Left renal pelvis (tissue), 4 donors: ENCODE measurements at places on chromosomes 3 and 15. TPM values are rescaled to one million over a fixed set of nuclear protein-coding genes. Genes with fewer than 3 reads are reported as not detected.
A peak's percentile ranks its signal among the peaks of the same experiment; 100 is the strongest.

- no peak for DNase-seq
Observed at GRCh38 chr15:43132830-43133429, 456 bp upstream of the TMEM62 start.

DNA sequence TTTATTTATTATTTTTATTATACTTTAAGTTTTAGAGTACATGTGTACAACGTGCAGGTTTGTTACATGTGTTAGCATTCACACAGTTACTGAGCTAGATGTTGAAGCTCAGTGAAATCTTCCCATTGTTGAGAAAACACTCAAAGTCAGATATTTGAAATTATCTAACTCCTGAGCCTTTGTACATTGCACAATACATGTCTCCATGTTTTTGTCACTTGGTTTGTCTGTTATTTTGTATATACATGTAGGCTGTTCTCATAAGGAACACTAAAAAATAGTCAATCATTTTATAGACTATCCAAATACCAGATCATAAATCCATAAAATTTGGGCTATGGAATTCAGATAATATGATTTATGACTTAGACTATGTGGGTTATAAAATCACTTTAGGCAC, 1126.5 kb downstream of the NSUN3 start:
- DNase-seq: no peak

DNA sequence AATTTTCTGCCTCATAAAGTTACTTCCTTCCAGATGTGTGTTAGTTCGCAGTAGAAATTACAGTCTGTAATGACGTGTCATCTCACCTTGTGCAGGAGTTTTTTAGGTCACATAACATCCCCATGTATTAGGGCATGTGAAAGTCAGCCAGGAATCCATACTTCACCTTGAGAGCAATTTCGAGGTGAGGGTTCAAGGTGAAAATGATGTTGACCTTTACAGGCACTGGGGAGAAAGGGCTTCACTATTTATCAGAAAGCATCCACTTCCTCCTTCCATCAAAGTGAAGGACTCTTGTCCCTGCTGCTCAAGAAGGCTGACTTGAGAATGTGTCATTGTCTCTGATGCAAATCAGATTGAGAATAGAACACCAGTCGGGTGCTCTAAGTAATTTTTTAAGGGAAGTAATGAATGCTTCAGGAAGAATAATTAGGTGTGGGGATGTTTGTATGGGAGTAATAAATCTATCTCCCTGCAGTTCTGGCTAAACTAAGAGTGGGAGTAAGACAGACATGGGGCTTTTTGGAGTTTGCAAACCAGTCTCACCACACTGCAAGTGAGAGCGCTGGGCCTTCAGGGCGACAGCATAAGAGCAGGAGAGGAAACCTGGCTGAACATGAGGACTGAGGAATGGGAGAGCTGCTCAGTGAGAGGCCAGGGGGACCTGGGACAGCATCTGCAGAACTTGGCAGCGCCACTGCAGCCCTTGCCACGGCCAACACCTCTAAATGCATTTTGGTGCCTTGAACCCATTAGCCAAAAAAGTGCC, 85.9 kb upstream of the IL12A start:
- DNase-seq: no peak

DNA sequence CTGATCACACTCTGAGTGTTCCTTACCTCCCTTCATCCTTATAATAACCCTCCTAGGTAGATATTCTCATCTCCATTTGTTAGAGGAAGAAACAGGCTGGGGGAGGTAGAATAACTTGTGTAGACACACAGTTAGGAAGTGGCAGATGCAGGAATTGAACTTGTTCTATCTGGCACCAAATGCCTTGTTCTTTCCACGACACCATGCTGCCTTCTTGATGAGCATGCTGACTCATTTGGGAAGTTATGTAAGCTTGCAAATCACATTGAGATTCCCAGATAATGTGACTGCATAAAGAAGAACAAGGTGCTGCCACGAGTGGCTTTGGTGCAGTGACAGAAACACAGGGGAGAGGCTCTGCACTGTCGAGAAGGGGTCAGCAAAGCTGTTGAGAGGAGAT, 27.5 kb upstream of the NDUFB4 start:
- DNase-seq: no peak

DNA sequence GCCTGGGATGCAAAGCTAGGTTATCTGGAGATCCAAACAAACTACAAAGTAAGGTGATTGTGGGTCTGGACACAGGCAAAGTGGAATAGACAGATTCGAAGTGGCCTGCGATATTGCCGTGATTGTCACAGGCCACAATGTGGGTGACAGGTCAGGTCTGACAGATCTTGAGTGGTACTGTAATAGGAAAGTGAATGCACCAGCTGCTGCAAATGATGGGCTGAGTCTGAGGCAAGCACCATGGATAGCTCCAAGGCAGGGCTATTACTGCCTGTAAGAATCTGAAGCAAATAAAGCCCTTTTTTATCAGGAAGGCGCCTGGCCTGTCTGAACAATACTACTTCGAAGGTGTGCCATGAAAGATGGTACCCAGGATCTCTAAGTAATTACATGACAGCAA, 10.0 kb downstream of the ARMC8 start:
- no peak for DNase-seq

Gene ST8SIA2
- 6.1 TPM for polyA plus RNA-seq

- DNase-seq: peak; percentile 25
Observed at GRCh38 chr3:117628823-117629291, 919.3 kb downstream of the TUSC7 start.

- DNase-seq: no peak
Observed at GRCh38 chr3:157098121-157098822, 61.7 kb downstream of the CCNL1 start.

- no peak for DNase-seq
Observed at GRCh38 chr3:195802261-195802701, 9.4 kb downstream of the MUC4 start.

Gene KCNMB3
- 6.8 TPM for polyA plus RNA-seq

DNA sequence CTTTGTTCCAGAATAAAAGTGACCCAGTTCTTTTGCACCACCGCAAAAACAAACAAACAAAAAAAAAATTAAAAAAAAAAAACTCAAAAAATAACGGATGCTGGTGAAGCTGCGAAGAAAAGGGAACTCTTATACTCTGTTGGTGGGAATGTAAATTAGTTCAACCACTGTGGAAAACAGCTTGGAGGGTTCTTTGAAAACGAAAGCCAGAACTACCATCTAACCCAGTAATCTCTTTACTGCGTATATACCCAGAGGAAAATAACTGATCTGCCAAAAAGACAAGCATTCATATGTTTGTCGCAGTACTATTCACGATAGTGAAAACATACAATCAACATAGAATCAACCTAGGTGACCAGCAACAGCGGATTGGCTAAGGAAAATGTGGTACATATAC, 298.9 kb upstream of the CBLB start:
- no peak for DNase-seq

DNA sequence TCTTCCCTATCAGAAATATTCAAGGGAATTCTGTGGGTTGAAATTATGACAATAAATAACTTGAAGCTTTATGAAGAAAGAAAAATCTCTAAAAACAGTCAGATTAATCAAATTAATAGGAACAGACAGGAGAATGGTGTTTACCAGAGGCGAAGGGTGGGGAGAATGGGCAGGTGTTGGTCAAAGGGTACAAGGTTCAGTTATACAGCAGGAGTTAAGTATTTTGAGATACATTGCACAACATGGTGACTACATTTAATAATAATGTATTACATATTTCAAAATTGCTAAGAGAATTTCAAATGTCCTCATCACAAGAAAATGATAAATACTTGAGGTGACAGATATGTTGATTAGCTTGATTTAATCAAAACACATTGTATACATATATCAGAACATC, 18.6 kb downstream of the SPCS1 start:
- no peak for DNase-seq

DNA sequence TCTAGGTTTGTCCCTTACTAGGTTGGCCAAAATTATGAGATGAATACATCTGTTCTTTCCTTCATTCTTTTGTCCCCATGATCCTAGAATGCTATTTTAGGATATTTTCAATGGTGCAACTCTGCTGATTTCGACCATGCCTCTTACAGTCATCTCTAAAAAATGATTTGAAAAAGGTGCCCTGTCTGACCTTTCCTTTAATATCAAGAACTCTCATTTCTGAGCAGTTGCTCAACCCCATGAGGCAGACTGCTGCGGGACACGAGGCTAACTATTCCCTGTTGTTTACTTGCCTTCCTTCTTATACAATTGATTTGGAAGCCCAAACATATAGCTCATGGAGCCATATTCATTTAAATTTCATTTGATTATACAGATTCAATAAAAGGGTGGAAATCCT, 14.6 kb downstream of the PLSCR2 start:
- DNase-seq: no peak

DNA sequence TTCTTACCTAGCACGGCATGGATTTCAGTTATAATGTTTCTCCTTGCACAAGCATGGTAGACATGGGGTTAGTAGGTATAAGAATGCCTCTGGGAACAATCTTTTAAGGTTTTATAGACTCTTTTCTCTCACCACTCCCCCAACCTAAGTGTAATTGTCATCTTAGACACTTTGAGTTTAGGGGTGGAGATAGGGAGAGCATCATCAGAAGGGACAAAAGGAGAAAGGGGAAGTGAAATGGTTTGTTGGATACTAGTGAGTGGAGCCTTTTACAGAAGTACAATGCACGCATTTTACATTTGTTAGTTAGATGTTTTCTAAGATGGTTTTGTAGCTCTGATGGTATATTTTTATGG, 189.2 kb downstream of the TP63 start:
- DNase-seq: no peak

Gene AGBL1
- polyA plus RNA-seq: 0.09 TPM

Gene SLC22A14
- polyA plus RNA-seq: 0.10 TPM

Gene ELL3
- polyA plus RNA-seq: 3.0 TPM

DNA sequence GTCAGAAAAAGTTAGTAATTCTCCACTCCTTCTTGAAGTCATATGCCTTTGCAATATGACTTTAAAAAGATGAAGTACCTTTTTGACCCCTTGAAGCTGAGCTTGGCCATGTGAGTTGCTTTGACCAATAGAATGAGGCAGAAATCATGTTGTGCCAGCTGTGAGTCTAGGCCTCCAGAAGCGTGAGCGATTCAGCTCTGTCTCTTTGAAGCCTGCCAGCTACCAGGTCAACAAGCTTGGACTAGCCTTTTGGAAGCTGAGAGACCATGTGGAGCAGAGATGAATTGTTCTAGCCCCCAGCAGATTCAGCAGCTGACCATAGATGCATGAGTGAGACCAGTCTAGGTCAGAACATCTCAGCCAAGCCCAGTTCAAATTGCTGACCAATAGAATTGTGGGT, 69.8 kb upstream of the EOMES start:
- DNase-seq: no peak

DNA sequence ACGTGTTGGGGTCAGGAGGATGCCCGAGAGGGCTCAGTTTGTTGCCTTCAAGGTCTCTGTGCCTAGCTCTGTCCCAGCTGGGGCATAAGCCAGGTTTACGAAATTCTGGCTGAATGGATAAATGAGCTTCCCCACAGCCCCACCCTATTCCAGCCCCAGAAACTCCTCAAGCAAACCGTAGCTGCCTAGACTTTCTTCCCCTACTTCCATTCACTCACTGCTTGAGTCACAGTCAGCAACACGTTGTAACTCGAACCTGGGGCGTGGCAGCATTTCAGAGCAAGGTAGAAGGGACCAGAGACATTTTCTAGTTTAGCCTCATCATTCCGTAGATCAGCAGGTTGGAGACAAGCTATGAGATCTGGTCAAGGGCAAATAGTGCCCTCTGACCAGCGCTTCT, 24.2 kb downstream of the NMNAT3 start:
- DNase-seq: no peak

- DNase-seq: no peak
Observed at GRCh38 chr3:188617270-188617669, 463.3 kb downstream of the LPP start.

DNA sequence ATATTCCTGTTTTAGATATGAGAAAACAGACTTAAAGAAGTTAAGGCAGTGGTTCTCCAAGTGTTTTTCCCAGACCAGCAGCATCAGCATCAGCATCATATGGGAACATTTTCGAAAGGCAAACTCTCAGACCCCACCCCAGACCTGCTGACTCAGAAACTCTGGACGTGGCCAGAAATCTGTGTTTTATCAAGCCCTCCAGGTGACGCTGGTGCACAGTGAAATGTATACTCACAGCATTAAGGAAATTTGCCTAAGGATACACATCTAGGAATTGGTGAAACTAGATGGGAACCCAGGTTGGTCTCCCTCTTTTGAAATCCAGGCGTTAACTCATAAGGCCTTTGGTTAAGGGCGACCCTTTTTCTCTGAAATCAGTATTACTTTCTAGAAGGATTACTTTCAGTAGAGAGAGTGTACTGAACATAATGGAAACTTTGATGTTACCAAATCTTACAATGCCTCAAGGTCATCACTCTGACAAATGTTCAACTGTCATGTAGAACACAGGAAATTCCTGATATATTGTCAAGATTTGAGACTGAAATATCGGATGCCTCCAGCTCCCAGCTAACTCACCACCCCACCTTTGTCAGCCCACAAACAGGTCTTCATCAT, 910.2 kb downstream of the ROBO1 start:
- DNase-seq: no peak

Gene TMC3
- 0.29 TPM for polyA plus RNA-seq

DNA sequence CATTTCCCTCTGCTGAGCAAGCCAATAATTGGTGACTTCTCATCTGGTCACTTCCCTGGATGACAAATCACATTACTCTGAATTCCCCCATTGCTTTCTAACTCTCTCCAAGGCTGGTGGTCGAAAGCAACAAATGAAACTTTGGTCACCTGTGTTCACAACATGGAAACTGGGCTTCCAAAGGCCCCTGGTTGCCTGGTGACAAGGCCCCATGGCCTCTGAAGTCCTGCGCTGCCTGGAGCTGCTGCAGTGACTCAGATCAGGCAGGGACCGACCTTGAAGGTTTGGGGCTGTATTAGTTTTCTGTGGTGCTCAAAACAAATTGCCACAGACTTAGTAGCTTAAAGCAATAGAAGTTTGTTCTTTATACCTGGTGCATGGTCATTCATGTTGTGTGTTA, 345.3 kb downstream of the WDR72 start:
- no peak for DNase-seq

Gene TRIP4
- polyA plus RNA-seq: 38.9 TPM

Gene ISL2
- not detected for polyA plus RNA-seq

DNA sequence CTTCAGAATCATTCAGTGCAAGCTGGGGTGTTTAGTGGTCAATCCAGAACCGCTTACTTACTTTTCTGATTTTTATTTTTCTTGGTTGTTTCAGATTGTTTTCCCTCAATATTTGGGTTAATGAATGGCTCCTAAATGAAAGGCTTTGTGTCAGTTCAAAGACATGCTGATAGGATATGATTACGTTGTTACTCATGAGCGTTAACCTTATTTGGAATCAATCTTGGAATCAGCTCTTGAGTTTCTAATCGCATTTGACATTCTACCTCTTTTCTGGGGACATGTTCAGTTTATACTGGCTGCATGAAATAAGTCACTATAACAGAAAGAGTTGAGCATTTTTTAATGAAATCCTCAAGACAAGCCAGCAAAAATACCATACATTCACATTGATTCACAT, 50.2 kb downstream of the ATP11B start:
- no peak for DNase-seq

DNA sequence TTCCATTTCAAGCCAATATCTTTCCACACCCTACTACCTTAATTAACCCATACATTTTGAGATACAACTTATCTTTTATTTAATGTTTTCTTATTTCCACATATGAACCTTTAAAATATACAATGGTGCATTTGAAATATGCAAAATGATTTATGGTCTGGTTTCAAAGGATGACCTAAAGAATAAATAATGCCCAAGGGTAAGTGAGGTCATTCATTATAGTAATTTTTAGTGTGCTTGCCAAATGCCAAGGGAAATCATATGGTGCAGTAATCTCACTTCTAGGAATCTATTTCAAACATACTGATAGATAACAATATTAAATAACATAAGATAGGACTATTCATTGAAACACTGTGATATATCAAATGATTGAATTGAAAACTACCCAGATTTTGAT, 1055.4 kb downstream of the AGBL1 start:
- DNase-seq: no peak

- DNase-seq: no peak
Observed at GRCh38 chr3:148957586-148957985, 33.8 kb upstream of the GYG1 start.
